CD8-positive, alpha-beta T cell (primary cell): ENCODE measurements at places on chromosomes 7 and 10.

DNA sequence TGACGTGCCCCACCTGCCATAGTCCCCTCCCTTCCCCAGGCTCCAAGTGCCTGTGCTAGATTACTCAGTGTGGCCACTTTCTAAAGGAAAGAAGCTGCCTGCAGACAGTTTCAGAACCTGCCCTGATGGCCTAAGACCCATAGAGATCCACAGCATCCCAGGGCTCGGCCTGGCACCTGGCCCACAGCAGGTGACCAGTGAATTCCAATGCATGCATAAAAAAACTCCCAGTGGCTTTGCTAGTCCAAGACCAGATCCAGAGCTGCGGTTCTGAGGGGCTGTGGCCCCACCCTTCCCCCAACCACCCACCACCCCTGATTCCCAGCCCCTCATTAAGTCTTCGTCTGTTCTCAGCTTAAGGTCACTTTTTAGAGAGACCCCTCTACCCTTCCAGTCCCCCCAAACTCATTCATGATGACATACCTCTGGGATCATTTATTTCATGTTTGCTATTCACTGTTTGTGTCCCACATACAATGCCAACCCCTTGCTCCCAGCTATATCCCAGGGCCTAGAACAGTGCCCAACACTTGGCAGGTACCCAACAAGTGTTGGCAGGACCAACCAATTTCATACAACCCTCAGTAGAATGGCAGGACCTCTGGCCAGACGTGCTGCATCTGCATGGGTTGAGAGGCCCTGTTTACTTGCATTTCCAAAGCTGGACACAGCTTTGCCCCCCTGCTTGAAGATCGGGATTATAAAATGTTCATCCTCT, 118.1 kb downstream of the RGS10 start:
- no peak for DNase-seq

- DNase-seq: no peak
These were observed 205.2 kb upstream of the SVIL start for GRCh38 chr10:29839826-29840515.

- DNase-seq: no peak
These were observed 72.9 kb upstream of the CAV2 start for GRCh38 chr7:116426428-116427156.

- DNase-seq: no peak
These were observed 84.0 kb upstream of the C1GALT1 start for GRCh38 chr7:7098280-7098818.

DNA sequence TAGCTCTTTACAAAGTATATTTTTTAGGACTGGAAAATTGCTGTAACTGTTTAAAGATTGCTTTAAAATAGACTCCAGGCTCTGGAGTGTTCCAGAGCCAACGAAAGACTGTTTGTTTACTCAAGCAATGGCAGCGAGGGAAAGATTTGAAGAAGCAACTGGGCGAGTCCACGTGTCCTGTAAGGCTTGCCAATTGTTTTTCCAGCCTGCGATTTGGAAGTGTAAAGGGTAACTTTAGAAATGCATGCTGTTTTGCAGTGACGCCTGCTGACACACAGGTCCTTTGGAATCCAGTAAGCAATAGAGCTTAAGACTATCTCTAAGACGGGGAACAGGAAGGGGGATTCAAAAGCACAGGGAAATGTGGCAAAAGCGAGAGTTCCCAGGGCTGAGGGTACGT, 55.8 kb downstream of the TACC2 start:
- no peak for DNase-seq

- DNase-seq: no peak
These were observed 53.0 kb downstream of the PHYHIPL start for GRCh38 chr10:59229441-59229840.

DNA sequence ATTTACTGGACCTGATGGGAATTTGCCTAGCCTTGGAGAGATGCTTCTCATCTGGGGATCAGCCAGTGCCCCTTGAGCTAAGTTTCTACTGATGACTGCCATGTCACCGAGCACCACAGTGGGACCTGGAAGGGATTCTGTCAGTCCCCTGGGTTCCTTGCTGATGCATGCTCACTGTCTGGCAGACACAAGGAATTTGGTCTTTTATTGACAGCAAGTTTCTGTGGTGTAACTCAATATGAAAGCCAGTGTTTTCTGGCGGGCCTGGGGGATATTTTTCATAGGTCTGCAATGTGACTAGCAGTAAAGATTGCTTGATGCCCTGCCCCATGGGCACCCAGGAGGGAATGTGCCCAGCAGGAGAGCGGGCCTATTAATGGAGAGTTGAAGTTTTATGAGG, 30.7 kb downstream of the MAP3K8 start:
- DNase-seq: no peak

- DNase-seq: no peak
These were observed 81.4 kb downstream of the TCERG1L start for GRCh38 chr10:131230166-131230565.

- DNase-seq: no peak
These were observed 485.1 kb downstream of the SEMA3D start for GRCh38 chr7:84701524-84702306.

DNA sequence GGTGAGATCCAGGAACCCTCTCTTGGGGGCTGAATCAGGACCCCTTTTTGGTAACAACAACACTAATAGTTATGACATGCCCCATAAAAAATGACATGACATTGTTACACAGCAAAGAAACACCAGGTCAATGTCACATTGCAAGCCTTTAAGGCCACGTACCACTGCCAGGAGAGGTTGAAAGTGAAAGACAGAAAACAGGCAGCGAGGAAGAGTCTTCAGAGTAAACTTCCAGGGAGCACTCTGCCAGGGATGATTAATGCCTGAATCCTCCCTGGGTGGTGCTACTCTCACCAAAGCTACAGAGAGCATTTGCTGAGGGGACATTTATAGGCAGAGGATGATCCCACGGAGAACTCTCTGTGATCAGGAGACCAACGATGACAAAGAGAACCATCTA, 551.6 kb downstream of the CALN1 start:
- no peak for DNase-seq

- DNase-seq: no peak
These were observed 79.9 kb upstream of the TMEM196 start for GRCh38 chr7:19853261-19853832.

DNA sequence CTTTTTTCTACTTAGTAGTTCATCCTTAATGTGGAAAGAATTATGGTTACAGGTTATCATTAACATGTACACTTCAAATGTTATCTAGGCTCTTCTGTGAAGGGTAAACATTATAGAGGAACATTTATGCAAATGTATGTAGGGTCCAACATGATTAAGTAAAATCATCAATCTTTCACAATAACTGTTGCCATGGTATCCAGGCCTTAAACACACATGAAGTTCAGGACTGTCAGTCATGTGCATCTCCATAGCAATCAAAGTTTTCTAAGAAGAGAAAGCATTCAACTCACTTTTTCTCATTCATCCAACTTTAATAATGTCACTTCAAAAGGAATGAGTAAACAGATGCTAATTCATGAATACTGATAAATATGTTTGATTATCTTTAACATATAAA, 83.6 kb downstream of the DNAJC1 start:
- DNase-seq: no peak

GRCh38 chr10:117260084-117260483, 19.2 kb downstream of the SLC18A2 start:
- DNase-seq: no peak

DNA sequence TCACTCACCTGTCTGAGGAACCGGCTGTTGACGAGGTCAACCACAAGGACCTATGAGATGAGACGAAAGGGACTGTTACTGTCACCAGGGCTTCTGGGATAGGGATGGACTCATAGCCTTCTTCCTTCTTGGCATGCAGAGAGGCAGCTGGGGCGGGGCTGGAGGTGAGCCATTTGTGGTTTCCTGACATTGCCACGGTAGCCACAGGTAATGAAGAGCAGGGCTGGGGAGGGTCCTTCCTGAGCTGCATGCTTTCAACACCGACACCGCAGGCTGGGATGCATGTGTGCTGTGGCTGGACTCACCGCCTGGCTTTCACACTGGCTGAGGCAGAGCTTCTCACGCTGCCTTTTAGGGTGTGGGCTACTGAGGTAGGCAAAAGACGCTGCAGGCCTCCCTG, 46.4 kb upstream of the MKRN1 start:
- peak; percentile 24 for DNase-seq

- no peak for DNase-seq
These were observed 345.1 kb downstream of the ARL4A start for GRCh38 chr7:13032576-13032975.

DNA sequence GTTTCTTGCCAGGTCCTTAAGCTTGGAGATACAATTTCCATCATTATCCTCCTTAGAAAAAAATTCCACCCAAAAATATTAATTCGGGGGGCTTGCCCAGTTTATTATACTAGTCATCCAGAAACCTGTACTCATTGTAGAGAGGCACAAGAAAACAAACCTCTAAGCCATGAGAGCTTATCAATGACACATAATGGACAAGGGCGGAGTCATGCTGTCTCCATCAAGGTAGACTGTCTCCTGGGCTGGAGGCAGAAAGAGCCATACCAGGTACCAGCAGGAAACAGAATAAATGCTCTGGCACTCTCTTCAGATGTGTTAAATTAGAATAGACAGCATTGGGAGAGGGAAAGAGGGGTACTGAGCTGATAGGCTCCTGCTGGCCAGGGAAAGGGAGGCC, 69.8 kb upstream of the GSDME start:
- no peak for DNase-seq

GRCh38 chr7:110507832-110508231, 583.1 kb upstream of the LRRN3 start:
- DNase-seq: no peak

DNA sequence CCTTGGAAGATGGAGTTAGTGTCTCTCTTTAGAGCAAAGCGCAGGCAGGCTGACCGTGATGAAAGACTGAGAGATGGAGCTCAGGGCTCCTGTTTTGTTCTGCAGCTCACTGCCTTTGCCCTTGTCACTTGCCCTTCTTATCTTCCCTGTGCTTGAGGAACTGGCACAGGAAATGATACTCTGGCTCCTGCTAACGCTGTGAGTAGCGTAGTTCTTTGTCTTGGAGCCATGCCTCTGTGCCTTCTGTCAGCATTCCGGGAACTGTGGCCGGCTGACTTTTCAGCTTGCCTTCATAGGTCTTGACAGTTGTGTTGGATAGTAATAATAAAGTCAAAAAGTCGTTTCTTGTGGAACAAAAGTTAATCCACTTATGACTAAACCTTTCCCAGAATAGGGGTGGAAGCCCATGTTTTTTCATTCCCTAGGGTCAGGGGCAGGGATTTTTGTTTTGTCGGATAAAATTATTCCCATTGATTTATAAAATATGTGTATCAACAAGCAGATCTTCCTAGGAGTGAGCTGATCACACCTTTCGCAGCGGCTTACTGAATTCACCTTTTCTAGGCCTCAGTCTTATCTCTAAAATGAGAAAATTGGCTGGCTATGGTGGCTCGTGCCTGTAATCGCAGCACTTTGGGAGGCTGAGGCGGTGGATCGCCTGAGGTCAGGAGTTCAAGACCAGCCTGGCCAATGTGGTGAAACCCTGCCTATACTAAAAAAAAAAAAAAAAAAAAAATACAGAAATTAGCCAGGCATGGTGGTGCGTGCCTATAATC, 16.6 kb upstream of the TMEM236 start:
- DNase-seq: no peak

DNA sequence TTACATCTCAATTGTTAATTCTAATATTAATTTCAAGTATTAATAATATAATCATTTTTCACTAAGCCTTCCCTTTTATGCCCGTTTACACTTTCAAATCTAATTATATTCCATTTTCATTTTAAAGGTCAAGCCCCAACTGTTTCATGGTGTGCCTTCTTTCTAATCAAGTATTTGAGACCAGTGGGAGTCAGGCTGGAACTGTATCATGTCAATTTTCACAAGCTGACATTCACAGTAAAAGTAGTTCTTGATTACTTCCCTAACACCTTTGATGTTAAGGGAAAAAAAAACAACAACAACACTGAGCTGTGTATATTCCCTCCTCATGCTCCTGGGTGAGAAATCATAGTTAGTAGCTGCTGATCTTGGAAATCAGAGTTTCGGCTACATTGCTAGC, 38.1 kb downstream of the SFTPD start:
- DNase-seq: no peak

- no peak for DNase-seq
These were observed 225.8 kb downstream of the PARD3 start for GRCh38 chr10:34589275-34589674.

DNA sequence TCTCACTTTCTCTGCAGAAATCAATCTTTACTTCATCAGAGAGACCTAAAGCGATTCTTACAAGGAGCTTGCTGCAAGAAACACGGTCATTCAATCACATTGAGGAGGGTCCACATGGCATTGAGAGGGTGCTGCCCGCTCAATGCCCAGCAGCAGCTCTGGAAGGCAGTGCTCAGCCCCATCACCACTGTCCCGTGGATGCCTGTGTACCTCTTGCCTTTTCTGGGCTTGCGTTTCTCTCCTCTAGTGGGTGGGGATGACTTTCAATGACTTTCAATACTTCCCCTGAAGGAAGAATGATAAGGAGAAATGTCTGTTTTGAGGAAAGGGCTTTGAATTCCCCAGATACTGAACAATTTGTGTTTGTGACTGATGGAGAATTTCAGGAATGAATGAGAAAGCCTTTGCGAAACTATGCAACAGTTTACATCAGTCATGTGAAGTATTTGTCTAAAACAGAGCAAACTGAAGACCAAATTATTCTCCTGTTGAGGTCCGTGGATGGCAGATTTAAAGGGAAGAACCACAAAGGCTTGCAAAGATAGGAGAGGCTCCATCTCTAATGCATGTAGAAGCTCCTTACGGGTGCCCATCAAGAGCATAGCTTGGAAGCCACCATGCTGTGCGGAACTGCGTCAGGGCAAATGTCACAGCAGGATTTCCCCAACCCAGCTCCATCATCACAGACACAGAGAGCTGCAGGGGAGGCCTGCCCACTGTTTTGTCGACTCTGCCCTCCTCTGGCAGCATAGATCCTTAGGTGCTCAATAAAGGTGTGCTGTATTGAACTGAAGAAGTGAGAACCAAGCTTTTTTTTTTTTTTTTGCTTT, 6.6 kb upstream of the ZNF22 start:
- no peak for DNase-seq

DNA sequence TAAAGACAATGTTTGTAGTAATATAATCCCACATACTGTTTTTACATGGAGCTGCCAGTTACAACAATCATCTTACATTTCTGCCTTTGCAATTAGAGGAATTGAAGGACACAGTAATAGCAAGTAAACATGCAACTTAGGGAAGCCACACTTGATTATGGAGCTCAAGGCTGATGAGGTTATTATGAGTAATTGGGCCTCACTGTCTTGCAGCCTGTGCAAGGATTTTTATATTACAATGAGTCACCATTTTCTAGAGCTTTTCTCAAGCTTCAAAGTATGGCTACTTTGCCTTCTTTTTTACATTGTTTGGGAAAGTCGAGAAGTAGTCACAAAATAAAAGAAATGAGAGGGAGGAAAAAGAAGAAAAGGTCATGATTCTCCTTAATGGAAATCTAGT, 226.4 kb downstream of the KIAA1217 start:
- DNase-seq: no peak

- DNase-seq: no peak
These were observed 30.5 kb downstream of the POLL start for GRCh38 chr10:101557541-101557940.

- DNase-seq: no peak
These were observed 365.6 kb upstream of the AUTS2 start for GRCh38 chr7:69232445-69233376.

GRCh38 chr10:78332012-78332411, 298.3 kb downstream of the RPS24 start:
- DNase-seq: no peak

- no peak for DNase-seq
These were observed 93.1 kb upstream of the HABP2 start for GRCh38 chr10:113459626-113460280.
